CD4-positive, alpha-beta T cell (primary cell): ENCODE measurements at places on chromosomes 5 and 9.

GRCh38 chr5:145629047-145629446 lies 206.1 kb downstream of the PRELID2 start:
- DNase-seq: no peak

GRCh38 chr5:160685695-160686094 lies 166.3 kb downstream of the ATP10B start:
- DNase-seq: no peak

DNA sequence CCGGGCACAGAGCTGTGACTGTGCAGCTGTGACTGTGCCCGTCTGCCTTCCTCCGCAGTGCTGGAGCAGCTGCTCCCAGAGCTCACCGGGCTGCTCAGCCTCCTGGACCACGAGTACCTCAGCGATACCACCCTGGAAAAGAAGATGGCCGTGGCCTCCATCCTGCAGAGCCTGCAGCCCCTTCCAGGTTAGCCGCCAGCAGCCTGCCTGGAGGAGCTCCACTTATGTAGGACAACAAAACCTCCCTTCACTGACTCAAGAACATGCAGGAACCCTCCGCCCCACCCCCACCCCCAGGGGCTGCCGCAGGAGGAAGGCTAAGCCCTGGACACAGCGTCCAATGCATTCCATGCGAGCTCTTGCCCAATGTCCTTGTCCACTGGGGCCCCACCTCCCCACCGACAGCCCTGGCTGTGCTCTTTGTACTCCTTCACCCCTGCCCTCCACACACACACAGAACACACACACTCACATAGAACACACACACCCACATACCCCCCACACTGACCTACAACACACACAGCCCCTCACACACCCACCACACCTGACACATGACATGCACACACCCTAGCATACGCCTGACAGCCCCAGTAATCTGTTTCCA lies 27.9 kb downstream of the AFAP1L1 start:
- DNase-seq: no peak

GRCh38 chr5:68265822-68266395 lies 50.4 kb downstream of the PIK3R1 start:
- DNase-seq: no peak

DNA sequence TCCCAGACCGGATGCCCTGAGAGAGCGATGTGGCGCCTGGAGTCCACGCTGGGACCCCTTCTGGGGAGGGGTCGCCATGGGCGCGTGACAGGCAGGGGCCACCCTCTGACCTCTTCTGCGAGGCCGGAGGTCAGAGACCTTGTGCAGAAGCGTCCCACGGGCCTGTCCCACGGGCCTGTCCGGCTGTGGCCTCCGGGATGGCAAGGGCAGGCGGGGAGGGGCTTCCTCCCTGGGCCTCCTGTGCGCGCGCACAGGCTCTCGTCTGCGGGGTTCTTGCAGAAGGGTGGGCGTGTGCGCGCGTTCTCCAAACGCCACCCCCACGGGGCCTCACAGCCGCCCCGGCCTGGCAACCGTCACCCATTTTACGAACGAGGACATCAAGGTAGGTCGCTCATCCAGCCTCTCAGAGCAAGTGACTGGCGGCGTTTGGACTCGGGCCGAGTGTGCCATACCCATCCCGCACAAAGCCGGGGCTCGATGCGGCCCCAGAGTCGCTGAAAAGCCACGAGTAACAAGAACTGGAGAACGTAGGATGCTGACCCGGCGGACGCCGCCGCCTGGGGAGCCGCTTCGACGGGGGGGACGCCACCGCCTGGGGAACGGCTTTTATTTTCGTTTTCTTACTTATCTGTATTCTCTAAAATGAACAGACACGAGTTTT lies 897 bp downstream of the AHRR start:
- DNase-seq: no peak

DNA sequence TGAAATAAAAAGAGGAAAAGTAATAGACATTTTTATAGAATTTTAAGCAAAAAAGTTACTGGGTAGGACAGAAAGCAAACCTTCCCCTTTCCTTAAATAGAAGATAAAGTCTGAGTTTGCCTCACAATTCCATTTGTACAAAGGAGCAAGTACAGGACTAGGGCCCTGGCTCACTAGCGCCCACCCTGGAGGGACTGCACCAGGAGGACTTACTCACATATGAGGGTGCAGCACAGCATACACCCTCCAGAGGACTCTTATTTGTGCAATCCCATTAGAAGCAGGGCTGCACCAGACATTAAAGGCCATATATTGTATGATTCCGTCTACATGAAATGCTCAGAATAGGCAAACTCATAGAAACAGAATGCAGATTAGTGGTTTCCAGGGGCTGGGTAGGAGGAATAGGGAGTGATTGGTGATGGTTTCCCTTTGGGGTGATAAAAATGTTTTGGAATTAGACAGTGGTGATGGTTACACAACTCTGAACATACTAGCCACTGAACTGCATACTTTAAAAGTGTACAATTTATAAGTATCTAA lies 4.5 kb downstream of the REEP5 start:
- DNase-seq: no peak

DNA sequence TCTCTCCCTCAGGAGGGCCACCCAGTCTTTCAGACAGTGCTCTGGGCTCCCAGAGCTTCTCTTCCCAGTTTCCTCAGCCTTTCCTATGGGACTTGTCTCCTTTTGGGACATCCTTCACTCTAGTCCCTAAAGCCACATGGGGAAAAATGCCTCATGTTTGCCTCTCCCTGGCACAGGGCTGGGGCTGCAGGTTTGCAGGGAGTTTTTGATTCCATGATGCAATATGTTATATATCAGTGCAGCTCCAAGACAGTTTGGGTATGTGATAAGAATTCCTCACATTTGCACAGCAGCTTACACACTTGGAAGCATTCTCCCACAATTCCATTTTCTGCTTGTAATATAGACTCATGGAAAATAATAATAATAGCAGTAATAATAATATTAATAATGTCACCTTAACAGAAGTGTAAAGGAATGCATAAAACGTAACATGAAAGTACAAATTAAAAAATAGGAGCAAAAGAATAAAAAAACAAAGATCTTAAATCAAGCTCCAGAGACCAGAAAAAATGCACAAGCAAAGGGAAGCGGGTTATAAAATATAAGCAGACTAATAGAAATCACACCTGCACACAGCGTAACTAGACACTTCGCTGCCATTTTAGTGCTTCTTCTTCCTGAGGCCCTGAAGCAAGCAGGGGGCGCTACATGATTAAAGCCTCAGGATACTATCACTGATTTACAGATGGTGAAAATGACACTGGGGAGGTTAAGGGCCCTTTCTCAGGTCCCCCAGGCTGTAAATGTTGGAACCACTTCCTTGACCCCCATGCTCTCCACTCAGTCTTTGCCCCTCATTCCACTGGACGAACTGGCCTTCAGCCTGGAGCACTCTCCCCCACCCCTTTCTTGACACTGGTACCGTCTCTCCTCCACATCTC lies 70.0 kb upstream of the IL17B start:
- no peak for DNase-seq

- no peak for DNase-seq
These were observed 44.4 kb downstream of the GADD45G start for GRCh38 chr9:89649039-89649691.

GRCh38 chr9:86020731-86021130 lies 78.6 kb downstream of the GOLM1 start:
- DNase-seq: no peak

- DNase-seq: no peak
These were observed 23.6 kb upstream of the CERCAM start for GRCh38 chr9:128396970-128397613.

DNA sequence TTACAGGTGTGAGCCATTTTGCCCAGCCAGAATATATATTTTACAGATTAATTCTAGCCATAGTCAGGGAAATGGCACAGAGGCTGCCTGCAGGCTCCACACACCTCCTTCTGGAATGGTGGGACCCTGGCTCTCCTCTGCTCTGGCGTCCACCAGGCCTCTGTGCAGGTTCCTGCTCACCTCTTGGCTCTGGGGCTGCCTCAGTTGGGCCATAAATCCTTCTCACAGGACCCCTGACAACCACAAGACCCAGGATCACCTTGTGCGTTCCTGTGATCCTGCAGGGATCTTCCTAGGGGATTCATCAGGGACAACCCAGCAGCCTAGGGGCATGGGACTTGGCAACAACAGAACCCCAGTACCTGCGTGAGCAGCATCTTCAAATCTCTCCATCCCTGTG lies 93.0 kb upstream of the FSTL4 start:
- DNase-seq: no peak

- DNase-seq: no peak
These were observed 2.3 kb downstream of the DNLZ start for GRCh38 chr9:136361047-136361753.

DNA sequence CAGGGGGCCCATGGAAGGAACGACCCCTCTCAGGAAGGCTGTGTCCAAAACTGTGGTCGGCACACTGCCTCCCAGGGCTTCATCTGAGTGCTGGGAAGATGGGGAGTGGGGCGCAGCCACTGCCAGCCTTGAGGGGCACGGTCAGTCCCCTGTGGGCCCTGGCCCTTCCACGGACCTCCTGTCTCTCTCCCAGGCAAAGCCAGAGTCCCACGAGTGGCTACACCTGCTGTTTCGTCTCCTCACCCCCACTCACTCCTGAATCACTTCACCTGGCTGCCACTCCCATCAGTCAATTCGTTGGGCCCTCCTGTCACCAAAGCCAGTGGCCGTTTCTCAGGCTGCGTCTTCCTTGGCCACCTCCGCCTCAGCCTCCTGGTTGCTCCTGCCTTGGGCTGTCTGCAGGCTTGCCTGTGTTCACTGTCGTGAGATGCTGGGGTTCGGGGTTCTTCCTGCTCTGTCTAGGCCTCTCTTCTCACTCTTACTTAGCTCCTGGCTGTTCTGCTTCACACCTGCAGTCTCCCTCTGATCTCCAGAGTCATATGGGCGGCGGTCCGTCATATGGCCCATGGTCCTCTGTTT lies 58.8 kb upstream of the RNF130 start:
- no peak for DNase-seq

DNA sequence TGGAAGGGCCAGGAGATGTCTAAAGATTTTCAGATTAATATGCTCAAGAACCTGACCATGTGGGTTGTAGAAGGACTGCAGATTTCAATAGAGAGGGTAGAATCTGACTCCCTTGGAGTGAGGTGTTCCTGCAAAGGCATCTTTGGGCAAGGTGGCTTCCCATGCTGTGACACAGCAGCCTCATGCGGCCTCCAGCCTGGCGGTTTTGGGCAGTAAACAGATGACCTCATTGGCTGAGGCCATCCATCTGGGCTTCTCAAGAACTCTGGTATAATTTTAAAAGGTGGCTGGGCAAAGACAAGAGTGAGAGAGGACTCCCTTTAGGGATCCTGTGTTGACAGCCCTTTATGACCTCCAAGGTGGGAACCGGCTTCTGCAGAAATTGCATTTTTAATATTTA lies 90.3 kb upstream of the ERCC6L2 start:
- DNase-seq: no peak

DNA sequence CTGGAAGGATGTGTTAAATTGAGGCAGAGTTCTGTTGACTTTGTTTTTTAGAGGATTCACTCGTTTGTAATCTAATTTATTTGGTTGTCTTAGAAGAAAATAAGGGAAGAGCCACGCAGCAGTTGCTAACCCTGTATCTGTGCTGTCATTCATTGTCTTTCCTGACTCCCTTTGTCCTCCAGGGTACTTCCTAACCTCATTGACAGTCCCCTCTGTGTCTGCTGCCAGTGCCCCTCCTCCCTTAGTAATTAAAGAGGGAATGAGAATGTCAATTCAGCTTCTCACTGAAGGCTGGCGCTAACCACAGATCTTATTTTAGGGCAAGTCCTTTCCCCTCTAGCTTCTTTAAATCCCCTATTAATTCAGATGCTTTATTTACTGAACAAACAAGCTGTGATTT lies 84.0 kb downstream of the MAST4 start:
- no peak for DNase-seq

GRCh38 chr9:86413971-86414880 lies 60.0 kb upstream of the TUT7 start:
- DNase-seq: no peak

- no peak for DNase-seq
These were observed 263.9 kb downstream of the CHSY3 start for GRCh38 chr5:130168211-130168610.

DNA sequence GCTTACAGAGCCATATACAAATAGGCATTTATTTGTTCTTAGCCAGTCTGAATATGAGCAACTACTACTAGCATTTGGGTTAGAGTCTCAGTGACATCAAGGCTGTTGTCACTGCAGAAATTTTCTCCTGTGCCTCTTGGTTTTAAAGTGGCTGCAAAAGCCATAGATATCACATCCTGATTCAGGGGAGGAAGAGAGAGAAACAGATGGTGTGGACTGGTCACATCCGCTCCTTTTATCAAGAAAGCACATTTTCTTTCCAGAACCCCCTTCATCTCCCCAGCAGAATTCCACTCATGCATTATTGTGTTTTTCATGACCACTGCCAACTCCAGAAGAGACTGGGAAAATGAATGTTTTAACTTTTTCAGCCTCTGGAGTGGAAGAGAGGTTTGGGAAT lies 69.8 kb downstream of the PTTG1 start:
- no peak for DNase-seq

DNA sequence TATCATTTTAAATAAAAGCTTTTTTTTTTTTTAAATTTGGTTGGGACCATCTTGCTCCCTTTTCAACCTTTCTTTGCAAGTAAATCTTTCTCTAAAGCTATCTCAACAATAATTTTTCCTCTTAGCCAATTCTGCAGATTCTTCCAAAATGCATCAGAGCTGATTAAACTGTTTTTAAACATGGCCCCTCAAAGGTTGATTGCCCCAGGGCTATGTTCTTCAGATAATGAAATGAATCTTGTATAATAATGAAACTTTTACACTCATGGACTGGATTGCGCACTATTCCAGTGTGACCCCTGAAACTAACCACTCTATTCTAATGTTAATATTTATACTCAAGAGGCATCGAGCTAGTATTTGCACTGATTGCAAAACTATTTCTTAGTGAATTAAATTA lies 222.8 kb upstream of the PRDM9 start:
- no peak for DNase-seq

GRCh38 chr9:26687421-26687820 lies 205.2 kb downstream of the CAAP1 start:
- DNase-seq: no peak

DNA sequence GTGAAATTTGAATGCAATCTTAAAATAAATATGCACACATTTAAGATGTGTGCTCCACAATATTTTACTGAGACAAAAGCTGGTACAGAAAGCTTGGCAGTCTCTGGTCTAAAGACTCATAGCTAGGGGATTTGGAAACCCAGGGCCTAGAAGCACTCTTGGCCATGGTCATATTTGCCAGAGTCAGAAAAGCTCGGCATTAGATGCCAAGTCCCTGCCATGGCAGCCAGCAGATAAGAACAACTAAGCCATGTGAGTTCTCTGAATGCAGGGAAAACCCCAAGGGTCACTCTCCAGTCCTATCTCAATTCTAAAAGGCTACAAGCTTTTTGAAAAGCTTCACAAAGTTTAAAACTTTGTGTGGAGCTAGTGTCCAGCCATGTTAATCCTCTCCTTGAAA lies 119.5 kb downstream of the FAM114A2 start:
- DNase-seq: no peak
